Keratinocyte (primary cell): ENCODE measurements at places on chromosomes 16 and 17. TPM values are rescaled to one million over a fixed set of nuclear protein-coding genes. Genes with fewer than 3 reads are reported as not detected.

- no peak for DNase-seq
These were observed 8.0 kb downstream of the CDK5R1 start for GRCh38 chr17:32494621-32495358.

- DNase-seq: no peak
These were observed at the start of gene SDK2 for GRCh38 chr17:73644145-73645049. Gene SDK2, minus strand, starts transcription at chr17:73644445. Its CDS starts 357 bp downstream, at chr17:73644088.

- DNase-seq: no peak
These were observed 34.9 kb upstream of the ZNF469 start for GRCh38 chr16:88347656-88348376.

- DNase-seq: no peak
These were observed 44.6 kb downstream of the VPS35L start for GRCh38 chr16:19599968-19600716.

DNA sequence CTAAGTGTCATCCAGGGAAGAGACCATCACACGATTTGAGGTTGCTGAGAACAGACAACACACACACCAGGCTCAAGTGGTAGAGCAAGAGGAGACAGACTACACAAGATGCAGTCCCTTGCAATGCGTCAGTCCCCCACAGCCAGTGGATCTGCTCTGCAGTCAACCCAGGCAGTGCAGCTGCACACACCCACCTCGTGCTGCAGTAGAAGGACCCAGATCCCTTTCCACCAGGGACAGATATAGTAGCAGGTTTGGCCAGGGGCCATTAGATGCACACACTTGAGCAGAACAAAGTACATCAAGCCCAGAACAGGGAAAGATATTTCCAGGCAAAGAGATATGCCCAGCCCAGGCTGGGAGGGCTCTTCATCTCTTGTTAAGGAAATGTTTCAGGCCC, 112.9 kb downstream of the GRIN2A start:
- no peak for DNase-seq

- DNase-seq: no peak
These were observed 167.1 kb downstream of the CCDC182 start for GRCh38 chr17:57577751-57578607.

The C17orf50 gene
- not detected in 3 replicates for polyA plus RNA-seq

The FBXW10B gene
- polyA plus RNA-seq: 2.8 to 5.0 TPM (median 4.4 TPM) in 3 replicates

The CHCT1 gene
- not detected in 3 replicates for polyA plus RNA-seq

The RPTOR gene
- polyA plus RNA-seq: 3.6 to 11.3 TPM (median 4.0 TPM) in 3 replicates
